ENCODE measurements at places on chromosomes 5 and 9.

GRCh38 chr9:93059715-93060578 is 1.4 kb downstream of the SUSD3 start:
- DNase-seq, result no peak

DNA sequence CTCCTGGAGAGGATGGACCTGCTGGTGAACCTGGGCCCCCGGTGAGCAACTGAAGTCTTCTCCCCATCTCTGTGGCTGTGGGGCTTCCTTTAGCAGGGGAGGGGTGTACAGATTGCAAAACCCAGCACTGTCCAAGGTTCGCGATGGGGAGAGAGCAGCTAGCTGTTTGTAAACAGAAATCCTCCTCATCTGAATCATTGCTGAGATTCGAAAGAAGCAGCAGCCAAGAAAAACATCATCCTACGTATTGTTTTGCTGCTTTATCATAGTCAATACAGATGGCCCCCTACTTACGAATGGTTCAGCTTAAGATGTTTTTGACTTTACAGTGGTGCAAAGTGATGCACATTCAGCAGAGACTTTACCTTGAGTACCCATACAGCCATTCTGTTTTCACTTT is 80.0 kb upstream of the TGFBR1 start:
- no peak for DNase-seq

GRCh38 chr5:59725392-59725767 is 168.1 kb downstream of the PDE4D start:
- DNase-seq, result no peak

GRCh38 chr9:16333691-16334090 is 536.8 kb downstream of the BNC2 start:
- no peak for DNase-seq

DNA sequence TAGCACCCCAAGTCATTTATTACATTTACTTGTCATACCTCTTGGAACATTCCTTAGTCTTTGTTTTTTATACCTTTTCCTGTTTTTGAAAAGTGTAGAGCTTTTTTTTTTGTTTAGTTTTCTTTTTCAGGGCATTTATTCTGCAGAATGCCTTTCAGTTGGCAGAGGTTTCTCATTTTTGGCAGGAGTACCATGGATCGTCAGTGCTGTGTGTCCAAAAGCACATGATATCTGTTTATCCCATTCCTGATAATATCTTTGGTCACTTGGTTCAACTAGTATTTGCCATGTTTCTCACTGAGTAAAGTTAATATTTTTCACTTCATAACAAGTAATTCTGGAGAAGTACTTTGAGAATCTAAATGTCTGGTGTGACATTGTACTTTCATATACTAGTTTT is 10.7 kb downstream of the OGN start:
- DNase-seq, result no peak

GRCh38 chr5:14415024-14415697 is 166.4 kb upstream of the OTULINL start:
- DNase-seq, result no peak

DNA sequence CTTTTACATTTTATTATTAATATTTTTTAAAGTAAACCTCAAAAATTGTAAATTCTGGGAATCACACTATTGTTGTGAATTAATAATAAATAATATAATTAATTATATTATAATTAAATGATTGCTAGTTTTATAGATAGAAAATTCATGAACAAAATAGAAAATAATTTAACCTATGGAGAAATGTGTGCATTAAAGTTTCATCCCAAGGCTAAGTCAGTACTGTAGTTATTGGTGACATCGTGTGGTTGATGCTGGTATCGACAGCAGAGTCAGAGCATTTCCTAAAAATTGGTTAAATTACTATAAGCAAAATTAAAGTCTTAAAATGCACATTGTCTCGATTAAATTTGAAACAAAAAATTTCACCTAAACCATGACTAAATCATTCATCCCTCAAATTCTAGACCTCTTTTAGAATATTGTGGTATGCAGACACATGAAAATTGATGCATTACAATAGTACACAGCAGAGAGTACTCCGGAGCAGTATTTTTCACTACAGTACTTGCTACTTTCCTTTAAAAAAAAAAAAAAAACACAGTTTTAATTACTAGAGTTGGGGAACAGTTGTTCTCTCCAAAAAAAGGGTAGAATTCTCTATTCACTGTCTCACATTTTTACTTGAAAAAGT is 73.9 kb downstream of the RORB start:
- no peak for DNase-seq

Data from vagina (tissue), 2 donors.